ENCODE measurements at places on chromosomes 5 and 9.

DNA sequence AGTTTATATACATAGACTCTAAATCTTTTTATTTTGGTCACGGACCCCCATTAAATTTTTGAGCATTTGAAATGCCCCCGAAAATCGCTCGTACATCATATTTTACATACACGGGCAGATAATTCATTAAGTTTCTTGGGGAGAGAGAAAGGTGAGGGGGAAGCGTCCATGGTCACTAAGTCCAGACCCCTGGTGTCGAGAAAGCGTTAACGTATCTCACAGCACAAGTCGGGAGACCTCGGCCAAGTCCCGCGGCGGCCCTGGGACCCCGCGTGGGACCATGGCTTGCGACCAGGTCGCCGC is 794 bp downstream of the PTBP3 start:
- DNase-seq, result no peak

GRCh38 chr5:1781726-1782384 is 17.8 kb downstream of the MRPL36 start:
- DNase-seq, result no peak

DNA sequence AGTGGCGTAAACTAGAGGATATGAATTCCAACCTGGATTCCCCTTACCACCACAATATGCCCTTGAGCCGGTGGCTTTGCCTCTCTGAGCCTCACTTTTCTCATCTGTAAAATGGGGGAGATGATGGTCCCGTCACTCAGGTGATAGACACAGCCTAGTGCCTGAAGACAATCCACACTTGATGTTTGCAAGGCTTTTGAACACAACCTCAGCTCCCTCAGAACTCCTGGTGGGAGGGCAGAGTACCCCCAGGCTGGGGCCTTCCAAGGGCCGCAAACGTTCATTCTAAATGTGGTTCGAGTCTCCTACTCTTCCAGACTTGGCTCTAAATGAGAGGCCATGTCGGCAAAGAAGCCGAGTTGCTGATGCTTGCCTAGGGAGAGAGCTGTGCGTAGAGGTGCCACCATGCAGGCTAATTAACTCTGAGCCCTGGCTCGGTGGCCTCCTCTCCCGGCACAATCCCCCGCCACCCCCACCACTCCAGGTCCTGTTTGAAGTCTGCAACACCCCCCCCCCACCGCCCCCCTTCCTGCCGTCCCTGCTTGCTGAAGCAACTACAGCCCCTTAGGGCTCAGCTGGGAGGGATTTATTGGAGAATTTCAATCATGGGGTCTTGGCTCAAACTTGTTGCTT is 97.7 kb upstream of the LMX1B start:
- DNase-seq, result no peak

DNA sequence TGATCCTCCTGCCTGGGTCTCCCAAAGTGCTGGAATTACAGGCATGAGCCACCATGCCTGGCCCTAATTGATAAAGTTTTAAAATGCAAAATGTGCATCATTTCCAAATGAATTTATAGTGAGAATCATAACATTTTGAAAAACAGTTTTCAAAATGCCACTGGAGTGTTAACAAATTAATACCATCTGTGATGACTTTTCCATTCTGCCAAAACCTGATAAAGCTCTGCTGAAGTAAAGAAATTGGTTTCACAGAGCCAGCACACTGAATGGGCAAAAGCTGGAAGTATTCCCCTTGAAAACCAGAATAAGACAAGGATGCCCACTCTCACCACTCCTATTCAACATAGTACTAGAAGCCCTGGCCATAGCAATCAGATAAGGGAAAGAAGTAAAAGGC is 89.6 kb downstream of the MUSK start:
- DNase-seq, result no peak

- no peak for DNase-seq
Measured at GRCh38 chr9:101093620-101094019, 65.1 kb downstream of the PLPPR1 start.
